ENCODE measurements at places on chromosomes 1 and 21.

DNA sequence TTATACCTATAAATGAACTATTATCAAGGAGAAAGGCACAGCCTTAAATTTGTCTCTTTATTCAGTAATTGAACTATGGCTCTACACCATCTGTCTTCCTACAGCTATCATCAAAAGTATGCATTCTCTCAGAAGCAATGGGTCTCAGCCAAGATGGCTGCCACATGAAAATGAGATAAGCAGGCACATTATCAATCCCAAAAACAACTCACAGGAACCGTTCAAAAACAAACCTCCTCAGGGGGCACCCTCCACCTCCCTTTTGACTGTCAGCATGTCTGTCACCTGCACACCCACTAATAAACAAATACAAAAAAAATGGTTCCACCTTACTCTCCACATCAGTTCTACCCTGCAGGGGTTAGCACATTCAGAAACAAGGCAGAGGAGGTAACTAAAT, 23.6 kb downstream of the KIAA0319L start:
- DNase-seq, result no peak

- DNase-seq, result no peak
These were observed 271.3 kb upstream of the RGS18 start for GRCh38 chr1:191886977-191887376.

DNA sequence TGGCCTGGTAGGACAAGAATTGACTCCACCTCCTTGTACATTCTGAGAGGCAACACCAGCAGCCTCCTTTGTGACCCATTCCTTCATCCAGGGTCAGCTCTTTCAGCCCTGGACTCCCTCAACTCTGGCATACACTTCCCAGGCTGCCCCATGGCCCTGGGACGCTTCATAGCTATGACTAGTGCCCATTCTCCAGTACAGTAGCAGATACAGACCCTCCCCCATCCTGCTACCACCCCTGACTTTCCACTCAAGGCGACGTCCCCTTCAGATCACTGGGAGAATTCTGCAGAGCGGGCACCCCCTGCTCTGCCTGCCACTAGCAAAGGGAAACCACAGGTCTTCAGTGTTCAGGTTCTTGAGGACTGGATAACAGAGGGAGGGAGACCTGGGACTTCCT, 99.7 kb upstream of the HMGB4 start:
- DNase-seq, result no peak

DNA sequence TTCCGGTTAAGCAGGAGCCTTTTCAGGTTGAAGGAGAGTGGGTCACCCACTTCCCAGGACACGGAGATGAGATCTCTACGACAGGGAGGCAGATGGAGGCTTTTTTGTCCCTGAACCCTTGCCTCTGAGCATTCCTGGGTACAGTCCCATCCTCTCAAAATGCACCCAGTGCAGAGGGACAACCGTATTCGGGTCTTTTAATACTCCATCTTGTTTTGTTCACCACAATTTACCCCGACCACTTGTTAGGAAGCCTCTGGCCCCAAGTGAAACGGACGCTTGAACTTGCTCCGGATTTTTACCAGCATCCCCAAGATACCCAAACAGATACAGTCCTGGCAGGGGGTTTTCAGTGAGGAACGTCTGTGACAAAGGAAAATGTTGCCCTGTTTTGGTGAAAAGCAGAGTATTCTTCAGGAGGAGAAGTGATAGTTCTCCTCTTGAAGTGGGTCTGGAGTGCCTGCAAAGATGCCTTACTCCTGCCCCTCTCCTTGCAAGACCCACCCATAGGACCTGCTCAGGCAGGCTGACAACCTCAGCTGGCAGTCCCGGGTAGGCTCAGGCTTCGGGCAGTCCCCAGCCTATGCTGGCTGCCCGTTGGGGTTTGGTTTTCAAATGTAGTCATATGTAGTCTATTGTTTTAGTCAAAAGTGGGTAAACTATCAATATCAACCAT, 669 bp upstream of the ARL8A start:
- no peak for DNase-seq

DNA sequence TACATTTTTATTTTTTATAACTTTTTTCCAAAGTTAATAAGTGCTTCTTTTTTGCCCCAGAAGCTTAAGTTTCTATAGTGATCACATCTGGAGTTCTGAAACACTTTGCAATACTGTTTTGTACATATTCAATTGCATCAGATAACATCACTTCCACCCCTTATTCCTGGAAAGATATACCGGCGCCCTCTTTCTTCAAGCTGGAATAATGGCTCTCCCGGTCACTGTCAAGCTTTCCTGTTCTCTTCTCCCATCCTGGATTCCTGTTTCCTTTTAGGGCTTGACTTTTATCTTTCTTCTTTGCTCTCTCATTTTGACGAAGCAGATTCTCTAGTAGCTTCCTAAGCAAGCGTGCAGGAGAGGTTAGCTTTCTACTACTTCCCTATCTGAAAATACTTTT, 1866.8 kb downstream of the MRPL39 start:
- DNase-seq, result no peak

GRCh38 chr1:203526130-203526529, 32.2 kb downstream of the OPTC start:
- no peak for DNase-seq

DNA sequence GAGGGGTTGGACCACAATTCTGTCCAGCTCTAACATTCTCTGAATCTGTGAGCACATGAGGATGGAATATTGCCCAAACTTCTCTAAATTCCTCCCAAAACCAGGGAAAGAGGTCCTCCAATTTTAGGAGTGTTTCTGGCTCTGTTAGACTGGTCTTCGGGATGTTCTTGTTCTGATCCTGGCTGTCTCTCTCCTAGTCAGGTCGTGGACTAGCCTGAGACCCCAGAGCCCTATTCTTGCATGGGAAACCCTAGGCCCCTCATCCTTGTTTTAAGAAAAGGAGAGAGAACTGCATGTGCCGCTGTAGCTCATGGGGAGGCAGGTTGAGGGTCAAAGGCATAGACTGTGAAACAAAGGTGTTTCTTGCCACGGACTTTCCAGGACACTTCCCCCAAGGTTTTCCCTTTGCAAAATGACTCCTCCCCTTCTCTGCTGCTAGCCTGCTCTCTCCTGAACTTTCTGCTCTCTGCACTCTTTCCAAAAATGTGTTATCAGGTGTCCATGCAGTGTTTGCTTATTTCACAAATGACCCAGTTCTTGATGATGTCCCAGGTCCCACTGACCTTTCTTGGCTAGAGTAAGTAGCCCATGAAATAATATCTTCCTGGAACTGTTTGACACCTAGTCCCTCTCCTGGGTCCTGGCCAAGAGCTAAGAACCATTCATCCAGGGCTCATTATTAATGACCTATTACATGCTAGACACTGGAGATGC, 29.3 kb upstream of the RD3 start:
- no peak for DNase-seq
